ENCODE measurements at places on chromosomes 2 and 18.

- DNase-seq, result no peak
Observed at GRCh38 chr2:28661589-28662001, 90.0 kb upstream of the PPP1CB start.

DNA sequence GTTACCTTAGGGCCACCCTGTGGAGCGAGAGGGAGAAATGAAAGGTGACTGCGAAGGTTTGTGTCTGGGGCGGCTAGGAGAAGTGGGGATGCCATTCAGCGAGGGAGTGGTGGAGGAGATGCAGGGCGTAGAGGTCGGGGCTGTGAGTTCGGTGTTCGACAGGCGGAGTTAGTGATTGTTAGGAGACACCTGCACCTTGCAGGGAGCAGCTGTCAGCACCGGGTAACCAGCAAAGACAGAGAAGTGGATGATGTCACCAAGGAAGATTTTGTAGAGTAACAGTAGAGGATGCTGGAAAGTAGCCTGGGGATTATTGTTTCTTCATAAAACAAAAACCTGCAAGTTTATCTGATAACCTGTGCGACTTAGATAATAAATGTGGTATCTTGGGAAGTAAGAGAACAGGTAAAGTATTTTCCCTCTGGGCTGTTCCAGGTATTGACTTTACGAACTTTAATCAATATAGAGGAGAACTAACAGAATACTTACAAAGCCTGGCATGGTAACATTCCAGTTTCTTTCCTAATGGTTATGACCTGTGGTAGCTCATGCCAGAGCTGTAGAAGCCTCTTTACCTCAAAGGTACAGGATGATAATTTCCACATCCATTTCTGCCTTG lies 63.8 kb downstream of the SPTBN1 start:
- no peak for DNase-seq

- no peak for DNase-seq
Observed at GRCh38 chr2:223901854-223902253, 43.3 kb downstream of the WDFY1 start.

DNA sequence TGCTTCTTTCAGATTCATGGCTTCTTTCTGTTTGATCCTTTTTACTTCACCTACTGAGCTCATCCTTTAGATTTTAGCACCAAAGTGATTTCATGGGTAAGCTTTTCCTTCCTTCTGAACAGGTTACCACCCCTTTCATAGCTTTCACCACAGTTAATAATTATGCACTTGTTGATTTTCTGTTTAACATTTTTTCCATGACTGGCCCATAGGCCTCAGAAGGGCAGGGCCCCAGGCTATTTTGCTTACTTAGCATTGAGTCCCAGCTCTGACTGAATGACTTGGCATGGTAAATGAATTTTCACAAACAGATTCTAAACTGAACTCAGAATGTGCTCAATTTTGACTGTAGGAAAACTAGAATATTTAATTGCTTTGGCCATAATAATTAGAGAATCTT lies 177.0 kb downstream of the GCA start:
- DNase-seq, result no peak

- no peak for DNase-seq
Observed at GRCh38 chr2:67394734-67395133, 2.4 kb upstream of the ETAA1 start.

GRCh38 chr2:19746611-19747309 lies 155.0 kb downstream of the TTC32 start:
- no peak for DNase-seq

GRCh38 chr2:120650022-120650644 lies 85.5 kb upstream of the GLI2 start:
- DNase-seq, result no peak

DNA sequence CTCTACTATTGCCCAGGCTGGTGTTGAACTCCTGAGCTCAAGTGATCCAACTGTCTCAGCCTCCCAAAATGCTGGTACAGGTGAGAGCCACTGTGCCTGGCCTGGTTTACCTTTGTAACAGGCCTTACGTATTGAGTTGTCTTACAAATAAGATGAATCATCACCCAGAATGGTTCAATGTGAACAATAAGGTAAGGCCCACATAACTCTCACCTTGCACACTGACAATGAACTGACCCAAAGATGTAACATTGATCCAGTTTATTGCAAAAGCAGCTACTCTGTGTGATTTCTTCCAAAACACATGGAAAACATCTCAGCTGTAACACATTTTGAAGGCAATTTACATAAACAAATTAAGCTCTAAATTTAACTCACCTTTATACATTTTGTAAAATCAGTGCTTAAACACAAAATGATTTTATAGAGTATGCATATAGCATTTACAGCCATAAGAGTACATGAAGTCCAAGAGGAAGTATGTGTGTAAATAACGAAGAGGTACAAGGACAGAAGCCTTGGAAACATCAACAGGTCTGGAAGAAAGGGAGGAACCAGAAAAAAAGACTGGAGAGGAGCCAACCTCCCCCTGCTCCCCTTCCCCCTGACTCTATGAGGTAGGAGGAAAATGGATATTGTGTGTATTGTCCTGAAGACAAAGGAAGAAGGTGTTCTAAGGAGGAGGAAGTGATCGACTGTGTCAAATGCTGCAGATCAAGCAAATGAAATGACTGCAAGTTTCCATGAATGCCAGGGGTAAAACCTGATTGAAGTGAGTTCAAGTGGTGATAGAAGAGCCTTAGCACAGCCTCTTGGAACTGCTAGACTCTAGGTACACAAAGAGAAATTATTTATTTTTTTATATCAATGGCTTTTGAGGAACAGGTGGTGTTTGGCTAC lies 5.6 kb upstream of the WDFY1 start:
- DNase-seq, result no peak

DNA sequence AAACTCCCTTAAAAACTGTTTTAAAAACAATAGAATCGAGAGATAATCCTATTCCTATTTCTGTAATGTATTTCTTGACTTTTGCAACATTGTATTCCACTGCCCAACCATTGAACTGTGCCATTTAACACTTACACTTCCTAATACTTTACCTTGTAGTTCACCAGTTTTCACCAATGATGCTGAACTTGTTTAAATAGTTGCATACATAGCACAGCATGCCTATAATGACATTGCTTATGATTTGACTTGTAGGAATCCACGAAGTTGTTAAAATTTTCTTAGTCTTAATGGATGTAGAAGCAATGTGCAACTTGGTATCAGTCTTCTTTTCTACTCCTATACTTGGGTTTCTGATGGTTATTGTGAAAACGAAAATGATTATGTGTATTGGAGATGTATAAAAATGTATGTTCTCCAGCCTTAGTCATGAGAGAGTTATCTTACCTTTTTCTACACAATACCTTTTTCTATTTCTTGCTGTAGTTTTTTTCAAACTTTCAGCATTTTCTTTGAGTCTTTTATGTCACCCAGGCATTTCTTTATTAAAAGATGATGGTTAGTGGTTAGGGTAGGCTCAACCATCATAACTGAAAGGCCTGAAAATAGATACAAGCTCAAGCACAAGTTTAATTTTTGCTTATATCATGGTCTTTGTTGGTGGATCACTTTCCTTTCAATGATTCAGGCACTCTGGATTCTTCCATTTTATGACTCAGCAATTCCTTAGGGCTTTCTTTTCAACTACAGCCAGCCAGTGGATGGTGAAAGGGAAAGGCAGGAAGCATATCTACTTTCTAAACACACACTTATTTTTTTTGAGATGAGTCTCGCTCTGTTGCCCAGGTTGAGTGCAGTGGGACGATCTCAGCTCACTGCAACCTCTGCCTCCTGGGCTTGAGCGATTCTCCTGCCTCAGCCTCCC lies 9.4 kb downstream of the GPD2 start:
- no peak for DNase-seq

DNA sequence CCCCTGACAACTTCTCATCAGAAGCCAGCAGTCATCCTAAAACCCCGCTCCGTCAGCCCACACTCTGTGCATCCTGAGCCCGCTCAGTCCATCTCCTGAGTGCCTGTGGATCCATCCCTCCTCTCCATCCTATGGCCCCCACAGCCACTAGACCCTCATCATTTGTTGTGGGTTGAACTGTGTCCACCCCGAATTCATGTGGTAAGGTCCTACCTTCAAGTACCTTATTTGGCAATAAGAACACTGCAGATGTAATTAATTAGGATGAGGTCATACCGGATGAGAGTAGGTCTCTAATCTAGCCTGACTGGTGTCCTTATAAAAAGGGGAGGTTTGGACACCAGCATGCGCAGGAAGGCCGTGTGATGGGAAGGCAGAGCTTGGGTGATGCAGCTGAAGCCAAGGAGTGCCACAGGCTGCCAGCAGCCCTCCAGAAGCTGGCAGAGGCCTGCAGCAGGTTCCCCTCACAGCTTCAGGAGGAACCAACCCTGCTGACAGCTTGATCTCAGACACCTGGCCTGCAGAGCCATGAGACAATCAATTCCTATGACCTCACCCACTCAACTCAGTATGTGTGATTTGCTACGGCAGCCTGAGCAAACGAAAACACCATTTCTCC lies 192.4 kb downstream of the ZBTB7C start:
- no peak for DNase-seq

- no peak for DNase-seq
Observed at GRCh38 chr2:143175438-143175837, 46.2 kb downstream of the ARHGAP15 start.

DNA sequence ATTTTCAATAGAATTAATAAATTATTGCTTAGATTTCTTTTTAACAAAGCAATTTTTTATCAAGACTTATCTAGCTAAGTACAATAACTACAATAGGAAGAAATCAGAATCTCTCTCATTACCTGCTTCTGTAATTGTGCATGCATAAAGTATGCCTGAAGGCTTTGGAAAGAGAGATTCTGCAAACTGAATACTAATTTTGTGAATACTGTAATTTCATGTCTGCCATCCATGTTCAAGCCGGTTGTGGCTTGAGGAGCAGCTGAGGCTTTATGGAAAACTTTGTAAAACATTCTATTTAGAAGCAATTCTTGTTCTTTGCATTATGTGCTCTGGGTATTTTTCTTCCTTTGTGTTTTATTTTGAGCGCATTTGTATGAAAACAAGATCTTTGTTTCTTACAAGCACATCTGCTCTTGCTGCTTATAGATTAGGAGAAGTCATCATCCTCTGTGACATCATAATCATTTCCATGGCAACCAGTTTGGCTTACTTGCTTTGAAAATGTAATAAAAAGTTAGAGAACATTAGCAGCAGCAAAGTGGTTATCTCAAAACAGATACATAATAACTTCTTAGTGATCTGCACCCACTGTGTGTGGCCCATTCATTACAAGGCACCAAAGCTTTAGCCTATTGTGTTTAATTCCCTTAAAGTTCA lies 16.0 kb upstream of the IKZF2 start:
- DNase-seq, result no peak

DNA sequence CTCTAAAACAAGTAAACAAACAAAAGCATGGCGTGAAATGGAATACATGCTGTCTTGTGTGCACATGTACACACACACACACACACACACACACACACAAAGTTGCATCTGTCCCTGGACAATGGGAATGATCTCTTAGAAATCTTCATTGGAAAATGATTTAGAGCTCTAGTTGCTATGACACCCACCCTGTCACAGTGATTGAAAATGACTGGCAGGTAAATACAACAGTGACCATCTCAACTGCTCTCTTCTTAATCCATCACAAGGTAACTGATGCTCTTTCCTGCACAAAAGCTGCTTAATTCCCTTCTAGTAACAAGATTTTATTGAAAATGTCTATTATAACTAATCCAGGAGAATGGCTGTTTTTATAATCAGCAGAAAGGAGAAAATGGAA lies 1011.7 kb upstream of the GYPC start:
- no peak for DNase-seq

DNA sequence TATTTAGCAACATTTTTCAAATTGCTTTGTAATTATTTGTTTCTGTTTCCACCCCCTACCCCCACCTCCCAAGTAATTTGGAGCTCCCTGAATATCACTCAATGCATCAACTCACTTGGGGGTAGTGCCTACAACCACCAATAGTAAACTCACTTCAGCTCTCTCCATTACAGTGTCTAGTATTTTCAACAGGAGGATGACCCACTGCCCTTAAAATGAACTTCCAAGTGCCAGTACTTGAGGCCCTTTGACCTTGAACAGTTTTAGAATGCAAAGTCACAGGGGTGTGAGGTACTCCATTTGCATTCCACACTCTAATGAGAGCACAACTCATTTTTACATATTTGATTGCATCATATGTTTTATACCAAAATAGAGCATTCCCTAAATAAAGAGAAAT lies 523.0 kb downstream of the ERBB4 start:
- no peak for DNase-seq

GRCh38 chr2:66447677-66448076 lies 12.8 kb downstream of the MEIS1 start:
- no peak for DNase-seq

- no peak for DNase-seq
Observed at GRCh38 chr2:239240414-239240881, 160.4 kb downstream of the HDAC4 start.

GRCh38 chr2:71787108-71787415 lies 333.7 kb downstream of the DYSF start:
- DNase-seq, result no peak

GRCh38 chr2:120683701-120684100 lies 52.0 kb upstream of the GLI2 start:
- DNase-seq, result no peak

DNA sequence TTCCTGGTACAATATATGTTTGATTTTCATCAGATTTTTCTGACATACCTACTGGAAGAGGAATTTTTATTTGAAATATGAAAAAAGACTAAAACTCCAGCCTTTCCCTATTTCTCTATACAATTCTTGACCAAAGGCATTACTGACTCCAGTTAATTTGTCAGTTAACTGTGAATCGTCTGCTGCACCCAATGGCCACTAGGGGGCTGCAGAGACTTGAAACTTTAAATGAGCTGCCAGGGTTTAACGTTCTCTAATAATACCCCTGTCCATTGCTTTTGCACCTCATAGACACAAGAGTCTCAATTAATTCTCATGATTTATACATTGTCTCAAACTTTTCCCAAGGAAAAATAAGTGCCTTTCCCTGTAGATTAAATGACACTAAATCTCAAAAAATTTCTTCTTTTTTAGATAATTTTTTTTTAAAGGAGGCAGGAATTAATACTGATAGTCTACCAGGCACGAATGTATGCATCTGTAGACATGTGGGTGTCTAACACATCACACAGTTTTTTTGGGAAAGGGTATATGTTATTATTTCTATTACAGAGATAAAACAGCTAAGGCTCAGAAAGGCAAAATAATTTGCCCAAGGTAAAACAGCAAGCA lies 1.8 kb upstream of the ALK start:
- peak; percentile 37 for DNase-seq

DNA sequence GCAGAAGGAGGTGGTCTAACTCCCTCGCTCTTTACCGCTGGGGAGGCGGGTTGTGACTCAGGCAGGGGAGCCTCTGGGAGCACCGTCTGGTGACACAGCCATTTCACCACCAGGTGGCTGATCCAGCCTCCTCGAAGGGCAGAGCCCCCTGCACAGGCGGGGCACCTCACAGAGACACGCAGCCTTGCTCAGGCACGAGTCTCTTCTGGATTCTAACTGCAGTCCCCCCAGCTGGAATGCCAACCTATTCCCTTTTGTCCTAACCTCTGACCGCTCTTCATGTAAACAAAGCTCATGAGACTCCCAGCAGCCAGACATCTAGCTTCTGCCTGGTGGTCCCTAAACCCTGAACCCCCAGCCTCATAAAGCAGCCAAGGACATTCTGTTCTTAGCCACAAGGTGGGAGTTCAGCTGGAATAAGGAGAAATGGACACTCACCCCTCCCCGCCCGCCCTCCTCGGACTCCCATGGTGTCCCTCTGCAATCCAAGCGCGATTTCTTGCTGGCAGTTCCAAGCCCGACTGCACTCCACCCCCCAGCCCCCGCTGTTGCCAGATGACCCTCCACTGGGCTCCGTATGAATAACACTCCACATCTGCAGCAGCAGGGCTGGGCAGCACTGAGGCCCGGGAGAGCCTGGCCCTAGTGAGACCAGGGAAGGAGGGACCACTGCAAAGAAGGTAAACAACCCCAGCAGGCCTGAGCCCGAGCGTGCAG lies 84.3 kb downstream of the TNS1 start:
- no peak for DNase-seq

- DNase-seq, result no peak
Observed at GRCh38 chr2:104660991-104661390, 192.9 kb upstream of the POU3F3 start.
